PC-3 (cell line): ENCODE measurements at places on chromosomes 16 and 17. TPM values are rescaled to one million over a fixed set of nuclear protein-coding genes. Genes with fewer than 3 reads are reported as not detected.
A peak's percentile ranks its signal among the peaks of the same experiment; 100 is the strongest.

Gene CCL15
- total RNA-seq = not detected in 2 replicates

Gene TCAP
- 0.12 and 0.51 TPM in 2 replicates for total RNA-seq

Gene ASPA
- total RNA-seq = not detected in 2 replicates

Gene TMEM220
- total RNA-seq = 0.98 and 3.9 TPM in 2 replicates

Gene PIRT
- total RNA-seq = not detected in 2 replicates

Gene SLC13A2
- total RNA-seq = not detected in 2 replicates

Gene HASPIN
- total RNA-seq = 10.6 and 12.7 TPM in 2 replicates

Gene POLR2C
- 83.2 and 114 TPM in 2 replicates for total RNA-seq

Gene SLC9A5
- 0.81 and 1.1 TPM in 2 replicates for total RNA-seq

Gene BCL6B
- 0.12 TPM in 1 of 2 replicates, not detected in the other for total RNA-seq

Gene SLC6A2
- total RNA-seq = not detected in 2 replicates

- H3K27ac ChIP-seq = no peak overlapping the region
- no peak for DNase-seq
- no peaks in the 10 kb centered on the region for H3K27me3 ChIP-seq
- H3K4me1 ChIP-seq = peaks cover 22% of the 10 kb centered on the region; the same call in 1 of the 2 replicates
- H3K36me3 ChIP-seq = no peaks in the 10 kb centered on the region
These were observed 762 bp downstream of the PYCARD start for GRCh38 chr16:31201582-31202413.

GRCh38 chr16:48479955-48480354, 94.7 kb upstream of the SIAH1 start:
- H3K4me3 ChIP-seq = no peak overlapping the region
- no peaks in the 10 kb centered on the region for H3K36me3 ChIP-seq
- no peaks in the 10 kb centered on the region for H3K27me3 ChIP-seq
- H3K27ac ChIP-seq = no peak overlapping the region
- no peak for DNase-seq

DNA sequence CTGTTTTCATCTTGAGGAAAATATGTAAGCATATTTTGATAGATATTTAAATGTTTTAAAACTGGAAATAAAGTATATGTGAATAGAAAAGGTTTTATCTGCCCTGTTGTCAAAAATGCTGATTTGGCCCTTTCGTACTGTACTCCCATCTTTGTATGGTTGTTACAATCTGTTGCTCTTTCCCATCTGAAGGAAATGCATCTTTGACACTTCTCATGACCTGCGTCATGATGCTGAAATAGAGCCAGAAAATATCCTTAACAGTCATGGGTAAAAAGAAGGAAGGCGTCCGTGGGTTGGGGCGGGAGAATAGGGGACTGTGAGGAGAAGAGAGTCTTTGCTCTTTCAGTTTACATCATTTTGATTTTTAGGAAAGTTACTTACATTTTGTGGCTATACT, 327.7 kb downstream of the BCAS3 start:
- no peak for DNase-seq
- no peaks in the 10 kb centered on the region for H3K27me3 ChIP-seq
- no peaks in the 10 kb centered on the region for H3K36me3 ChIP-seq
- no peak overlapping the region for H3K27ac ChIP-seq

DNA sequence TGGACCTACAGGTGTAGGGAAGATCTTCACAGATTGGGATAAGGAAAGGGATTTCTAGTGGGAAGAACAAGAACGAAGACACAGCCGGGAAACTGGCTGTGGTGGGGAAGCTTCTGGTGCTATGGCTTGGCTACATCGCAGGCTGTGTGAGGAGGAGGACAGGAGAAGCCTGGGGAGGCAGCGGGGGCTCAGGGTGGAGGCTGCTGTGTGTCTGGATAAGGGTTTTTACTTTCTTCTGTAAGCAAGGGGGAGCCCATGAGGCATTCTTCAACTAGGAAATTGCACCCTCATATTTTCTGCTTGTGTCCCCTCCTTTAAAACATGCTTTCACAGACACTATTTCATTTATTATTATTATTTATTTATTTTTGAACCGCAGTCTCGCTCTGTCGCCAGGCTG, 2.9 kb upstream of the RHBDF2 start:
- no peak for DNase-seq
- no peak overlapping the region for H3K27ac ChIP-seq
- no peak overlapping the region for H3K4me3 ChIP-seq
- H3K4me1 ChIP-seq = peaks cover 19% of the 10 kb centered on the region
- H3K36me3 ChIP-seq = no peaks in the 10 kb centered on the region

GRCh38 chr17:32275060-32276042, 9.7 kb downstream of the RHBDL3 start:
- H3K4me3 ChIP-seq = no peak overlapping the region
- peaks cover 6% of the 10 kb centered on the region; the same call in 1 of the 2 replicates for H3K4me1 ChIP-seq
- H3K27me3 ChIP-seq = no peaks in the 10 kb centered on the region
- H3K36me3 ChIP-seq = no peaks in the 10 kb centered on the region
- DNase-seq = peak; percentile 74
- H3K27ac ChIP-seq = no peak overlapping the region

- no peak overlapping the region for H3K4me3 ChIP-seq
- no peaks in the 10 kb centered on the region for H3K27me3 ChIP-seq
- no peak overlapping the region for H3K27ac ChIP-seq
These were observed 47.9 kb downstream of the CBFA2T3 start for GRCh38 chr16:88929091-88929445.

DNA sequence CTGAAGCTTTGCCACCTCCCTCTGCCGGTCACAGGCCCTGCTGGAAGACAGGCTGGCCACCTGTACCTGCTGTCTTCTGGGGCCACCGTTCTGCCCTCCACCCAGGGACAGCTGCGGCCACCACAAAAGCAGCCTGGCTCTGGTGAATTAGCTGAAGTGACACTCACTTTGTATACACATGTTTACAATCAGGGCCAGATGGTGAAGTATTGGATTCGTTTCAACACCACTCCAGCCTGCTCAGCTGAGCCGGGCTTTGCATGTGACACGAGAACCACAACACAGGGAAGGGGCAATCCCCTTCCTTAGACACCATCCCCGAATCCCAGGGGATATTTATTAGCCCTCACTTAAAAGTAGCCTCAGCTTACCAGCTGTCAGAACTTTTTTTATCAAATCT, 191.5 kb upstream of the RPL38 start:
- DNase-seq = no peak
- H3K27ac ChIP-seq = no peak overlapping the region
- no peak overlapping the region for H3K4me3 ChIP-seq
- H3K36me3 ChIP-seq = no peaks in the 10 kb centered on the region
- H3K27me3 ChIP-seq = peaks cover 76% of the 10 kb centered on the region

GRCh38 chr16:52016387-52016786, 530.6 kb downstream of the TOX3 start:
- H3K36me3 ChIP-seq = no peaks in the 10 kb centered on the region
- no peak overlapping the region for H3K4me3 ChIP-seq
- no peak for DNase-seq
- no peak overlapping the region for H3K27ac ChIP-seq
- no peaks in the 10 kb centered on the region for H3K4me1 ChIP-seq

- no peaks in the 10 kb centered on the region for H3K4me1 ChIP-seq
- H3K27ac ChIP-seq = no peak overlapping the region
- no peak for DNase-seq
- no peaks in the 10 kb centered on the region for H3K36me3 ChIP-seq
- no peaks in the 10 kb centered on the region for H3K27me3 ChIP-seq
These were observed 14.1 kb upstream of the G6PC1 start for GRCh38 chr17:42886283-42887176.

- no peaks in the 10 kb centered on the region for H3K27me3 ChIP-seq
- no peak overlapping the region for H3K4me3 ChIP-seq
- H3K4me1 ChIP-seq = no peaks in the 10 kb centered on the region
These were observed 33.3 kb downstream of the ADCY7 start for GRCh38 chr16:50299508-50300105.

DNA sequence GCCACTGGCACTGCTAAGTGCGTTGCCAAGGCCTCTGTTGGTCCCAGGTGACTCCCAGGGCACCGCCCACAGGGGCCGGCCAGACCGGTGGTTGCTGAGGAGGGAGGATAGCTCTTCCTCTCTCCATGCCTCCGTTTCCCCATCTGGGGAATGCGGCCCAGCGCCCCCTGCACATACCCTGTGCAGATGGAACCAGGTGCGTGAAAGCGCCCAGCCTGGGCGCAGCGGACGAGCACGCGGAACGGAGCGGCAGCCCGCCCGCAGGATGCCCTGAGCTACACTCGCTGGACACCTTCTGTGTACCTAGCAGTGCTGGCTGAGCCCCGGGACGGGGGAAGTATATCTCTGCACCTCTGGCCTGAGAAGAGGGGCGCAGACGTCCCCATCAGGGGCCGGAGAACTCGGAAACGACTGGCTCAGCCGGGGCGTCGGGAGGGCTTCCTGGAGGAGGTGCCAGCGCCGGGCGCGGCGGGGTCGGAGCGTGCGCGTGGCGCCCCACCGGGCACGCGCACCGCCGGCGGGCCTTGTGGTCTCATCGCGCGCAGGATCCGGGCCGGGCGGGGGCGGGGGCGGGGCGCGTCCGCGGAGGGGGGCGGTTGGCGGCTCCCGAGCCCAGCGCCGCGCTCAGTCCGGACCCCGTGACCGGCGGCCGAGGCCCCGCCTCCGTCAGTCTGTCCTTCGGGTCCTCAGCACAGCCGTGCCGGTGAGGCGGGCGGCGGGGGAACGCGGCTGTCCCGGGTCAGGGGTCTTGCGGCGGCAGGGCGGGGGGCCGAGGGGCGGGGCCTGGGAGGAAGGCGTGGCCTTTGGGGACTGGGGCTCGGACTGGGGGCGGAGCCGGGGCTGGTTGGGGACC, at the start of the genes CCDC78 and HAGHL:
Gene CCDC78 (minus strand): TSS at position 6 of the 853 bp plus-strand sequence. CDS start 76 bp downstream, outside the sequence.
Gene HAGHL (plus strand): TSS at position 669 of the 853 bp plus-strand sequence. CDS start 404 bp downstream, outside the sequence.
- H3K4me1 ChIP-seq = peaks cover 14% of the 10 kb centered on the region; the same call in 1 of the 2 replicates
- no peak within 1 kb of the TSS for H3K27ac ChIP-seq
- DNase-seq = peak; percentile 53
- H3K27me3 ChIP-seq = no peaks in the 10 kb centered on the region

DNA sequence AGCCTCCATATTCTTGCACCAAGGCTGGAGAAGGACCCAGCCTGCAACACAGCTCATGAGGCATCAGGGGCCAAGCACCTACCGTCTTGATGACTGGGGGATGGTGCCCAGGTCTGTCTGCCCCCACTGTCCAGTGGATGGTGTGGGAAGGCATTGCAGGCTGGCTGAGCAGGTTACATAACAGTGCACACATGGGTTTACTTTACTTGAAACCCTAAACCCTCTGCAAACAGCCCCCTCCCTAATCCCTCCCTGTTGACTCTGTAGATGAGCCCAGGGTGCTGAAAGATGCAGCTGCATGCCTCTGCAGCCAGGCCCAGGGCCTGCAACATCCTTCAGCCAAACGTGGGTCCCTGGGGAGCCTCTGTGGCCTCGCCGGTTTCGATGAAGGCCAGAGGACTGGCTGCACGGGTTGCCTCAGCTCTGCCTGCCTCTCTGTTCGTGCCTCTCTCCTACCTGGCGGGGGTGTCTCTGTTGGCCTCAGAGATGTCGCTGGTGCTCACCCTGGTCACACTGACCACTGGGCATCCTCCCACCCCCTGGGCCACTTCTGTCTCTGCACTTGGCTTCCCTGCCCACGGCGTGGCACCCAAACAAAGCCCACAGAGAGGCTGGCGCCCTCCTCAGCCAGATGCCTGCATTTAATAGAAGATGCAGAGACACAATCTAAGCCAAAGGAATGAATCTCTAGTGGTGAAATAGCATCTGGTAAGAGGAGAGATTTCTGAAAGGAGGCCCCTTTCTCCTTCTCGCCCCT, 95.1 kb downstream of the METRNL start:
- H3K27ac ChIP-seq = no peak overlapping the region
- no peaks in the 10 kb centered on the region for H3K36me3 ChIP-seq
- H3K4me3 ChIP-seq = no peak overlapping the region
- DNase-seq = peak; percentile 19
- no peaks in the 10 kb centered on the region for H3K27me3 ChIP-seq
- no peaks in the 10 kb centered on the region for H3K4me1 ChIP-seq

DNA sequence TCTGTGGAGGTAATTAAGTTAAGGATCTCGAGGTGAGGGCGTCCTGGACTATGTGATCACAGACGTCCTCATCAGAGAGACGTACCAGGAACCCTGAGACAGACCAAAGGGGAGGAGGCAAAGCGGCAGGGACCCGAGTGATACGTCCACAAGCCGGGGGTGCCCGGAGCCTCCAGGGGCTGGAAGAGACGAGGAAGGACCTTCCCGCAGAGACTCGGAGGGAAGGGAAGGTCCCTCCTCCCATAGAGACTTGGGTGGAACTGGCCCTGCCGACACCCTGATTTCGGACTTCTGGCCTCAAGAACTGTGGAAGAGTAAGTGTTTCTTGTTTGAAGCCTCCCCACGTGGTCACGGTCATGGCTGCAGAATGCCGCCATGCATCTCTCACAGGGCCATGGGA, 30.8 kb downstream of the LMF1 start:
- H3K4me1 ChIP-seq = no peaks in the 10 kb centered on the region
- H3K36me3 ChIP-seq = peaks cover 9% of the 10 kb centered on the region
- no peaks in the 10 kb centered on the region for H3K27me3 ChIP-seq
- no peak overlapping the region for H3K27ac ChIP-seq
- H3K4me3 ChIP-seq = no peak overlapping the region

DNA sequence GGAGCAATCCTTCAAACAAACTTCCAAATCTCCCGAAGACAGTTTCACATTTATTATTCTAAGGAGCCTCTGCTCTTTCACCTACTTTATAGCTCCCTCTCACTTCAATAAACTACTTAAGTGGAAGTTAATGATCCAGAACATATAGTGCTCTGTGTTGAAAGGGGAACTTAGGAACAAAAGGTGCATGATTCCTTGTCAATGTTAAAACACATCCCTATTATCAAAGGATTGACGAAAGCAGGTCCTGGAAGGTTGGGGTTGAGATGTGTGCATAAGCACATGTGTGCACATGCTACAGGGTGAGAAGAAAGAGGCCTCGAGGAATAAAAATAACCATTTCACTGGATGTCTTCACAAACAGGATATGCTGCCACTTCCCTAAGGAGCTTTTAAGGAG, 170.3 kb downstream of the SLC39A11 start:
- no peaks in the 10 kb centered on the region for H3K27me3 ChIP-seq
- H3K27ac ChIP-seq = no peak overlapping the region
- H3K36me3 ChIP-seq = 0 out of 2 replicates have a peak, but pooled peaks cover 1% of the 10 kb centered on the region

- H3K4me3 ChIP-seq = no peak overlapping the region
- H3K36me3 ChIP-seq = no peaks in the 10 kb centered on the region
- H3K4me1 ChIP-seq = peaks cover 10% of the 10 kb centered on the region; the same call in 1 of the 2 replicates
- H3K27ac ChIP-seq = no peak overlapping the region
- H3K27me3 ChIP-seq = no peaks in the 10 kb centered on the region
These were observed 7.4 kb downstream of the FTO start for GRCh38 chr16:53711390-53711789.

- no peaks in the 10 kb centered on the region for H3K27me3 ChIP-seq
- H3K27ac ChIP-seq = no peak overlapping the region
- no peaks in the 10 kb centered on the region for H3K4me1 ChIP-seq
- H3K4me3 ChIP-seq = no peak overlapping the region
- H3K36me3 ChIP-seq = no peaks in the 10 kb centered on the region
- DNase-seq = no peak
These were observed 82.9 kb downstream of the SSH2 start for GRCh38 chr17:29847118-29847517.

DNA sequence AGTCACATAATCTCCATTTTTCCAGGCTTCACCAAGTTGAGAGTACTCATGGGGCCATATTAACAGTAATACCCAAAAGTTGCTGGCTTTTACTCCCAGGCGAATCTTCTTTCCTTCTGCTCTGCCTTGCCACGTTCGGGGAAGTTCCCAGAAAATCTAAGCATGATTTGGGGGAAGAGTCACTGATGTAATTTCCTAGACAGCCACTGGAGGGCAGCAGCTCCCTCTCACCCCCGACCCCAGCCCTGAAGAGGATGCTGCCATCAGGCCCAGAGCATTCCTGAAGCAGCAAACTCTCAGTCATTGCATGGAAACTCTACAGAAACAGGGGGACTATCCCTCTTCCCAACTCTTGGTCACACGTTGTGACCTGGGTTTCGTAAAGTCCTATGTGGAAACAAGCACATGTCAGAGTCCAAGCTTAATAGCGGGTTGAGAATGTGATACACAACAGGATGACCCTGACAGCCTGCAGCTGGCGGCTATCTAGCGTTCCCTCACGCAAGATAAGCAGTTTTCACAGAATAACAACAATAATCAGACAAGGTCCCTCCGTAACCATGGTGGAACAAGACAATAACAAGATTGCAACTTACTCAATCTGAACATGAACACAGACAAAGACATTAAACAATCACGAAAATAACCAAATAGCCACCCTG, 43.8 kb upstream of the DHX40 start:
- peak; percentile 81 for DNase-seq
- H3K4me3 ChIP-seq = no peak overlapping the region
- H3K27ac ChIP-seq = no peak overlapping the region
